ENCODE measurements at places on chromosomes 1 and 21.
A peak's percentile ranks its signal among the peaks of the same experiment; 100 is the strongest.

DNA sequence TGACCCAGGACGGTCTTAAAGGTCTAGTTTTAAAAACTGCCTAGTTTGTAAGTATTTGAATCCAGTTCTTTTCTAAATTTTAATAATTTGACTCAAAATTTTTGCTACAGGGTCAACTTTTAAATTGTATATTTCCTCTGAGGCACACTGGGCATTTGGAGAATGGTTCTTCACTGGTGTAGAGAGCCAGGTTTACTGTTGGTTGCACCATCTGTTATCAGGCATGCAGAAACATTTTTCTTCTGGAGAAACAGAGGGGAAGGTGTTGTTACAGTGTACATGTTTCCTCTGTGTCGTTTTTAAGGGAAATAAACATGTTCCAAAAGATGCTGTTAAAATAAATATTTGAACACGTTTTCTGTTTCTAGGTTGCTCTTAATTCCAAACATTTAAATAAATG, 39.0 kb upstream of the RWDD3 start:
- no peak for DNase-seq
- no peaks in the 10 kb centered on the region for H3K36me3 ChIP-seq
- no peaks in the 10 kb centered on the region for H3K4me1 ChIP-seq
- H3K4me3 ChIP-seq: no peak overlapping the region

DNA sequence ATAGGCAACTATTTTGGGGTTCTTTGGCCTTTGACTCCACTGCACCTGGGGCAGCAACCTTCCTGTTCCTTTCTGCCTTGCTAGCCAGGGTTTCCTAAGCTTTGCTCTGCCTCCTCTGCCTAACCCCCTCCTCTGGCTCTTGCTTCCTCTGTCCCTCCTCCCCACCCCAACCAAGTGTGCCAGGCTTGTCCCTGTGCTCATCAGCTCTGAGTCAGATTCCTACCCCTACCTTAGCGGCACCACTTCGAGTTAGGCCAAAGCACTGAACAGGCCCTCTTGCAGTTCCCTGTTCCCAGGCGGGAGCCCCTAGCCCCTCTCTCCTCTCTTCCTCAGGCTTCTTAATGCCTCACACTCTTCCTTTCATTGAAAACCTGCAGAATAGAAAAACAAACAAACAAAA, 74.8 kb upstream of the HAO2 start:
- no peaks in the 10 kb centered on the region for H3K36me3 ChIP-seq
- no peak overlapping the region for H3K4me3 ChIP-seq
- H3K27me3 ChIP-seq: peaks cover 8% of the 10 kb centered on the region
- no peak overlapping the region for H3K27ac ChIP-seq
- DNase-seq: no peak

DNA sequence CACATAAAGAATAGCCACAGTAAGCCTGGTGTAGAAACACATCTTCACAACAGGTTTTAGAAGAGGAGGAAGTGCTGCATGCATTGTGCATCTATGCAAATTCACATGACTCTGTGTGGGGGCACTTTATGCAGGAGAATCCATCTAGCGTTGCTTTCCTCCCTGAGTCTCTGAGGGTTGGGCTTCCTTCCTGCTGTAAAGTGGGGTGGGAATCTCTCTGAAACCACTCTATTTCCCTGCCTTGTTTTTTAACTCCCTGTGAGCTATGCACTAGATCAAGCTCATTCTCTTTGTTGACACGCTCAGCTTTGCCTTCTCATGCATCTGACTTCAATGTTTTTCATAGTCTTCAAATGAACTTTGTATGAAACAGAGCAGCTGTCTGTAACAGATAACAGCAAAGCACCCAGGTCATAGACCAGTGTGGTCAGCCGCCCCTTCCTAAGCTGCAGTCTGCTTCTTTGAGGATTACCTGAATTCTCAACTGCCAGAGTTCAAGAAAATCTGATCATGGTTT, 102.7 kb upstream of the DPH5 start:
- peak; percentile 76 for DNase-seq
- peaks cover 48% of the 10 kb centered on the region for H3K4me1 ChIP-seq
- H3K27me3 ChIP-seq: no peaks in the 10 kb centered on the region
- H3K27ac ChIP-seq: peak overlapping the region; percentile 61
- H3K4me3 ChIP-seq: peak overlapping the region; percentile 75

- H3K4me3 ChIP-seq: no peak overlapping the region
- peaks cover 2% of the 10 kb centered on the region for H3K27me3 ChIP-seq
- peaks cover 2% of the 10 kb centered on the region for H3K4me1 ChIP-seq
- no peak overlapping the region for H3K27ac ChIP-seq
Observed at GRCh38 chr1:223197923-223198627, 55.0 kb upstream of the TLR5 start.

GRCh38 chr1:82788660-82789059, 987.9 kb downstream of the ADGRL2 start:
- no peak overlapping the region for H3K27ac ChIP-seq
- DNase-seq: no peak
- H3K4me3 ChIP-seq: no peak overlapping the region
- H3K4me1 ChIP-seq: no peaks in the 10 kb centered on the region
- no peaks in the 10 kb centered on the region for H3K27me3 ChIP-seq
- no peaks in the 10 kb centered on the region for H3K36me3 ChIP-seq

DNA sequence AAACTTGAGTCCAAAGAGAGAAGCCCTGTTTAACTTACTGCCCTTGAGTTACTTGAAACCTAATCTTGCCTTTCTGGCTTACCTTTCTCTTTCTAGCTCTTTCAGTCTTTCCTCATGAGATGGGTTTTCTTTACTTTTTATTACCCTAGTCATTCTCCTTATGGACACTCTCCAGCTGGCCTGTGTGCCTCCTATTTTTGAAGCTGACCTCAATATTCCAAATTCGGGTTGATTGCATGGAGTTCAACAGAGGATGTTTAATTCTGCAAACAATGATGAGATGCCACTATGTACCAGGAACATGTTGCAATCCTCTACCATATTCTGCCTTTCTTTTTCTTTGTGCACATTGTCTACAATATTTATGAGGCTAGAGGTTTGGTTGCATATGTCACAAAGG, 20.7 kb downstream of the DNAJC6 start:
- no peaks in the 10 kb centered on the region for H3K36me3 ChIP-seq
- no peak for DNase-seq
- no peaks in the 10 kb centered on the region for H3K27me3 ChIP-seq

- no peak overlapping the region for H3K27ac ChIP-seq
- no peaks in the 10 kb centered on the region for H3K27me3 ChIP-seq
- no peak overlapping the region for H3K4me3 ChIP-seq
- H3K4me1 ChIP-seq: no peaks in the 10 kb centered on the region
- no peak for DNase-seq
- H3K36me3 ChIP-seq: no peaks in the 10 kb centered on the region
Observed at GRCh38 chr1:77484334-77484733, 198.1 kb downstream of the ZZZ3 start.

- peaks cover 2% of the 10 kb centered on the region for H3K27me3 ChIP-seq
- H3K4me3 ChIP-seq: peak overlapping the region; percentile 95
- peaks cover 19% of the 10 kb centered on the region for H3K36me3 ChIP-seq
- peak overlapping the region; percentile 100 for H3K27ac ChIP-seq
Observed at GRCh38 chr1:234611847-234612351, 1.9 kb upstream of the IRF2BP2 start.

All from activated CD4-positive, alpha-beta T cell treated with anti-CD3 and anti-CD28 coated beads, Interleukin-2, amount 10 ng/mL, durations not matched to agents 24 days and 14 days (primary cell).